Activated CD8-positive, alpha-beta memory T cell treated with anti-CD3 and anti-CD28 coated beads for 1 hour (primary cell): ENCODE measurements at places on chromosomes 4 and X.

DNA sequence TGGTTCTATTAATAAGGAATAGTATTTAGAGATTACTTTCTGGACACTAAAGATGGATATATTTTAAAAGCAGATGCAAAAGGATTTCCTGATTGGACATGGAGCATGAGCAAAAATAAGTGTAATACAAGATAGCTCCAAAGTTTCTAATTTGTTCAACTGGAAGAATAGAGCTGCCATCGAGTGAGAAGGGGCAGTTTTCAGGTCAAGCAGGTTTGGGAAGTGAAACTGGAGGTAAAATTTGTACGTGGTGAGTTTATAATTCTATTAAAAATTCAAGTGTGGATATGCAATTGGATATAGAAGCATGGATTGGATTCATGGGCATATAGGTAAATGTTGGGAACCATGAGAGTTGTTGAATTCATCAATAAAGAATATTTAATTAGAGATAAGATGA is 31.8 kb downstream of the PRDM8 start:
- DNase-seq, result no peak

DNA sequence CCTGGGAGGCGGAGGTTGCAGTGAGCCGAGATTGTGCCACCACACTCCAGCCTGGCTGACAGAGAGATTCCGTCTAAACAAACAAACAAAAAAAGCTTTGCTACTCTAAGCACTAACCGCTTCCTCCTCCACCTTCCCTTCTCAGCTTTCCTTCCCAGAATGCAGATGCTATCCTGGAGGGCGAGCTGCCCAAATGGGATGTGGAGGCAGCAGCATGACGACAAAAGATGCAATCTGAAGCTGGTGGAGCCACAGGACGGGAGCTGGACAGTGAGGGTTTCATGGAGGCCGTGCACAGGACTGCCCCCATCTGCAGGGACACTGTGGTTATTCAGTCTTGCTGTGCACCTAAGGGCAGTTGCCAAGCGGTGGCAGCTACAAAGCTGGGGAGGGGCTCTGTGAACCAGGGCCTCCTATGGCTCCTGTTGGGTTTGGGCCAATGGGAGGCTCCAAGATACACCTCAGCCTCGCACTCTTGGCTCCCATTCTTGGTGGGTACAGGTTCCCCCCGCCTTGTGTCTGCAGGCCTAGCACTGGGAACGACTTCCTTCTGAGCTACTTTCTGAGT is 47.4 kb downstream of the WDR1 start:
- no peak for DNase-seq

DNA sequence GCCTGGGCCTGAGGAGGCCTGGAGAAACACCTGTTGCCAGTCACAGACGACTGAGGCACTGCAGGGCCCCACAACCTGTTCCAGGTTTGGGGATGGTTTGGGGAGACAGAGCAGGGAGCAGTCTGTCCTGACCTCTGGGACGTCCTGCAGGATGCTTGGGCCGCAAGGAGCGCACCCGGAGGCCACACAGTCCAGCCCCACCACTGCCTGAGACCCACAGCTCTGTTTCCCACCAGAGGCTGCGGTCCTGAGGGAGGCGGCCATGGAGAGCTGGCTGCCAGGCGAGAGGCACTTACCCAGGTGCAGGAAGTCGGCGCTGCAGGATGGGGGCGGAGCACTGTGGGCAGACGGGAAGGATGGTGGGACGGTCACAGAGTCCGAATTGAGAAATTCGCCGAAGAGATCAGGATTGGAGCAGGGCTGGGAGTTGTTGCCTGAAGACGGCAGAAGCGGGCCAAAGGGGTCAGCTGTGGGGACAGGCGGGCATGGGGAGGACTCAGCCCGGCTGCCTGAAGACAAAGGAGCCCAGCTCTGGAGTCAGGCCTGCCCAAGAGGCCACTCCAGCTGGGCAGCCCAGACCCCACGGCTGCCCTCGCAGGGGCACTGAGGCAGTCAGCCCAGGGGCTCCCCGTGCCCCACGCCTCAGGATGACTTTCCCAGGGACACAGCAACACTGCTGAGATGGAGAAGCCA is 40.3 kb upstream of the CPLX1 start:
- no peak for DNase-seq

DNA sequence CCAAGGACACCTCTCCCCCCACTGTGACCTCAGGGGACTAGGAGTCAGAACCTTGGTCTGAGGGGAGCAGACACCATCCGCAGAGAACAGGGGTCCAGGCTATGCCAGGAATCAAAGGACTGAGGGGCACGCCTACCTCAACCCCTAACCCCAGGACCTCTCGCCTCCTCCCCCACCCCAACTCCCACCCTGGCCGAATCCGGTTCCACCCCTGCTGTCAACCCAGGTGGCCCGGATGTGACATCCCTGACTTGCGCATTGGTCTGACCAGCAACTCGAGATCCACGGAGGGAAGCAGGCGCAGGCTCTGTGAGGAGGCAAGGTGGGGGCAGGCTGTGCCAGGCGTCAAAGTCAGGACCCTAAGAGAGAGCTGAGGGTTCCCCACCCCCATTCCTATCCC is 468 bp upstream of the MAGEA4 start:
- DNase-seq, result no peak

DNA sequence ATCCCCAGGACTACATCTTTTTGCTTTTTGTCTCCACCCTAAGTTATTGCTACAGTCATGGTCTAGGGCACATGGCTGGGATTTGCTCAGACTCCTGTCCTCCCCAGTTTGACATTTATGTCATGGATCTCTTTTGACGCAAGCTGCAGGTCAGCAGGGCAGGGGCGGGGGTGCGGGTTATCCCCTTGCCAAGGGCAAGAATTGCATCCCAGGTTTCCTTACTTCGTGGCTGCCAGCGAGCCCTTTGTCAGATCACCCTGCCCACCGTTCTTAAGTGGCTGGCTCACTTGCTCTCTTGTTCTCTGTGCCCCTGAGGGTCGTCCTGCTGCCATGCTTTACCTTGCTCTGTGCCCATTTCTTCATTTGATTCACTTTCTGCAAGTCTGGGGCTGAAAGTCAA is 21.1 kb upstream of the UBA1 start:
- DNase-seq, result no peak

- no peak for DNase-seq
Measured at GRCh38 chr4:24169956-24170355, 280.1 kb upstream of the PPARGC1A start.

- no peak for DNase-seq
Measured at GRCh38 chrX:55028040-55028439, 2.7 kb downstream of the ALAS2 start.

GRCh38 chrX:151570561-151570960 is 7.1 kb downstream of the PASD1 start:
- DNase-seq, result no peak

DNA sequence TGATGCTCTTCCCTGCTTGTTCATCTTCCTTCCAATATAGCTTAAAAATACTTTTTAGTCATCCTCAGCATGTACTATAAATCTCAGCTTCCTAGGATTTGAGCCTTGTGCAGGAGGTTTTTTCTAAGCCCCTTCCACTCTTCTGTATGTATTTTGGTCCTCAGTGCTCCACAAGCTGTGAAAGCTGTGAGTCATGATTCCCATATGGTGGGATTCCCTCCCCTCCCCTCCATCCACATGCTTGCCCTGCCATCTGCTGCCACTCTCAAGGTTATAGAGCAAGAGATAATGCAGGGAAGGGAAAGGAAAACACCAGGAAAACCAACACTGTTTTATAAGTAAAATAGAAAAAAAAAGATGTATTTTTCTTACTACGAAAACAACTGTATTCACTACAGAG is 58.5 kb upstream of the AP1S2 start:
- no peak for DNase-seq

DNA sequence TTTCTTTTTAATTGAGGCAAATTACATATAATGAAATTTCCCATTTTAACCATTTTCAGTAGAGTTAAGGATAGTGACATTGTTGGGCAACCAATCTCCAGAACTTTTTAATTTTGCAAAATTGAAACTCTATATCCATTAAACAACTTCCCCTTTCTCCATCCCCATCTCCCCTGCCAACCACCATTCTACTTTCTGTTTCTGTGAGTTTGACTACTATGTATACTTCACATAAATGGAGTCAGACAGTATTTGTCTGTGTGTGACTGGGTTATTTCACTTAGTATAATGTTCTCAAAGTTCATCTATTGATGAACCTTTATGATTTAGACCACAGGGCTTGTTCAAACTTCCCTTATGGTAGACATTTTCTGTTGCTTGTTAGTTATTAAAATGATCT is 364.5 kb upstream of the MAD2L1 start:
- DNase-seq, result no peak

GRCh38 chr4:83591730-83592129 is 55.8 kb downstream of the GPAT3 start:
- no peak for DNase-seq
